ENCODE measurements at places on chromosomes 3 and 15.

DNA sequence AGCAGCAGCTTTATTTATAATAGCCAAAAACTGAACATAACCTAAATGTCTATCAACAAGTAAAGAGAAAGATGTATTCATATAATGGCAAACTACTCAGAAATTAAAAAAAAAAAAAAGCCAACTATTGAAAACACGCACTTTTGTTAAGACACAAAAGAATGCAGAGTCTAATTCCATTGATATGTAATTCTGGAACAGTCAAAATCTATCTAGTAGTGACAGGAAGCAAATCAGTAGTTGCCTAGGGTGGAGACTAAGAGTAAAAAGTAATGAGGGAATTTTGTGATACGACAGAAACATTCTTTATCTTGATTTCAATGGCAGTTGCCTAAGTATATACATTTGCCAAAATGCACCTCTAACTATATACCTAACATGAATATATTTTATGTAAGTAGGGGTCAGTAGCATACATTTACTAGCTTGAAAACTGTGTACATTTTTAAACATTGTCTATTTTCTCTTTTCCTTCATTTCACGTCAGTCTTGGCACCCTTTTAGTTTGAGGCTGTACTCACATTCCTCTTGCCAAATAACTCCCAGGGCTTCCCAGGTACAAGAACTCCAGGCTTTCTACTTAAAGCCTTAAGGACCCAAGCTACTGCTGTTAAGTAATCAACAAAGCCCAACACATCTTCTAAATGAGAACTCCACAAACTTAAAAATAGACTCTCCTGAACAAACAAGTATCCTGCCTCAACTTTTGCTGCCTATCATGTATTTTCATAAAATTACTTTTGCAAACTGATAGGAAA, 54.7 kb downstream of the ADAM10 start:
- DNase-seq = no peak

- no peak for DNase-seq
These were observed 8.3 kb upstream of the TMEM207 start for GRCh38 chr3:190458040-190458439.

GRCh38 chr3:28295898-28296490, 52.5 kb upstream of the ZCWPW2 start:
- DNase-seq = no peak

- DNase-seq = no peak
These were observed 64.4 kb upstream of the TPM1 start for GRCh38 chr15:62977952-62978811.

DNA sequence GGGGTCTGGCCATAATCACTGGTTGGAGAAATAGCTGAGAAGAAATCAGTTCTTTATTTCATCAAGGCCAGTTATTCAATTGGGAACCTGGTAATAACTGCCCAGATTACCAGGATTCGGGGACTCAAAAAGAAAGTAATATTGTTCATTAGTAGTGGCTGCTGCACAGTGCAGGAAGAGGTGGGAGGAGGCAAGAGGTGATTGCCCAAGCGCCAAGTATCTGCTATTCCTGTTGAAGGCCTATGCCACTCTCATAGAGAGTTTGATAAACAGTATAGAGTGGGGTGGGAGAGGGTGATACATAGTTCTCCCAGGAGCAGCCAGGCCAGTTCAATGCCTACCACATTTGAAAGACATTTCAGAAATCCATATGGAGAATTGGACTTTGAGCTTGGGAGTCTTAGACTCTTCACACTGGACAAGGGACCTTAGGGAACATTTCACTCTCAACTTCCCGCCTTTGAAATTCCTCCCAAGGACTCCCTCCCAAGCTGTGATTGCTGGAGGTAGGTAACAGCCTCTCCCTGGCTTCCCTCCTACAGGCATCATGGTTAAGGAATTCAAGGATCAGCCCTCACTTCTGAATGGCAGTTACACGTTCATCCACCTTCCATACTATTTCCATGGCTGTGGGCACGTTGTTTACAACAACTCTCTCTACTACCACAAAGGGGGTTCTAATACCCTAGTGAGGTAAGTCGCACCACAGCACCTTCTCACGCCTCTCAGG, 59.8 kb downstream of the GLDN start:
- no peak for DNase-seq

GRCh38 chr3:189771842-189772450, 140.8 kb downstream of the TP63 start:
- no peak for DNase-seq

- DNase-seq = no peak
These were observed 55.5 kb upstream of the MBNL1 start for GRCh38 chr3:152213203-152213602.

DNA sequence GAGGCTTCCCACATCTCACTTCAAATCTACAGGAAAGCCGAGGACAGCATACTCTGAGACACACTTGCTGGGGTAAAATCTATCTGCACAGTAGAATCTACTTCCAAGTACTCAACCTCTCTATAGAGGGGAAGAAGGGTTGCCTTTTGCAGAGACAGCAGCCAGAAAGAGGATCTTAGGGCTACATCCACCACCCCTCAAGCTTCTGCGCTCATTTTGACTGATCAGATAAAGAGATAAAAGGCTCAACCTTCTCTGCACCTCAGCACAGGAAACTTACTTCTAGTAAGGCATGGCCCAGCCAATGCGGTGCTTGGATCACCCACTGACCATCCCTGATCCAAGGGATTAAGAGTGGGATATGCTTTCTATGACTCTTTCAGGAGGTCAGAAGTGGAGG, 6.9 kb upstream of the SLC9A9 start:
- peak; percentile 21 for DNase-seq

- no peak for DNase-seq
These were observed 84.7 kb downstream of the OPA1 start for GRCh38 chr3:193677734-193678133.

- DNase-seq = no peak
These were observed 37.1 kb downstream of the ZIC4 start for GRCh38 chr3:147369231-147369630.

- no peak for DNase-seq
These were observed 337.8 kb upstream of the ROPN1 start for GRCh38 chr3:124329723-124330122.

DNA sequence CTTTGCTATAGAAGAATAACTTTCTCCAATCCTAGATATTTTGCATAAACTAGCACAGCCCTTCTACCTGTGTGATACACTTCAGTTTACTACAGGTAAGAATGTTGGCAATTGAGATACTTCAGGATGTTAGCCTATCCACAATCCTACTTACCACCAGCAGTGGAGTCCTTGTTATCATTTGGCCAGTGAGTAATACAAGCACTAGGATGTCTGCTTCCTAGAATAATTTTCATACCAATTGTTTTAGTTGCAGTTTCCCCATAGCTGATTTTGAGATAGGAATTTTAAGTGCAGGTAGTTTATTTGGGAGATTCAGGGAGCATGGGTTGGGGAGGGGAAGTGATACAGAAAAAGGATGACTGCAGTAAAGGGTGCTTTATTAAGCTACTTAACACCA, 147.2 kb downstream of the EPHA6 start:
- DNase-seq = no peak

DNA sequence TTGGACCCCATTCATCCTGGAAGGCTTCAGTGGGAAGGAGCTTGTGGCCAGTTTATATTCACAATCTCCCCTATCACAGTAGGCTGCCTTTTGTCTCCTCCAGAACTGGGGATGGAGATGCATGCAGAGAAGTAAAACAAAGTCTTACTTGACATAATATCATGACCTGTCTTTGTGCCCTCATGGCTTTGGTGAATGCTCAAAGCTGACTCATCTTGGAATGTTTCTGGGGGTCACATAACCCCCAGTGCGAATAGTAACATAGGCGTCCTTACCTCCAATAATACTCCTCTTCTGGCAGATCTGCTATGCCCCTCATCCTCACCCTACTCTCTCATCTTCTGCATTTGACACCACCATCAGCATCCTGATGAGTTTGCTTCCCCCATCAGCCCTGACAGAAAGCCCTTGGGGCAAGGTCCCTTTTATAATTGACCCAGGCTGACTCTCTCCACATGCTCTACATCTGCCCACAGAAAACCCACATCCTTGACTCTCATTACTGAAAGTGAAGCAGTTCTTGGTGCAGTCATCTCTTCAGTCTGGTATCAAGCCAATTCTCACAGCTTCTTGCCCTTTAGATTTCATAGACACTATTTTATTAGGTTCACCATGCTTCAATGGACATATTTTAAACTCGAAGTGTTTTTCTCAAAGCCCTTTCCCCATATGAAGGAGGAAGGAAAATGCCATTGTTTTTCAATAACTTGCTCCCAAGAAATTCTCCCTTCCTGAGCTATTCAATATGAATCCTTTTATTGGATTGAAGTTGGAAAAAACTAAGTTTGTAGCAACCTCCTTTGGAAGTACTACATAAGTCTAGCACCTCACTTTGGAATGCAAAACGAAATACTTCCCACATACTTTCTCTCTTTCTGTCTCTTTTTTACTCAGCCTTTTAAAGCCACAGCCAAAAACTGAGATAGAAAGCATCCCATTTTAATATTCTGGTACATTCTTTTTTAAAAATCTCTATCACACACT, 36.6 kb downstream of the OSTN start:
- DNase-seq = no peak

DNA sequence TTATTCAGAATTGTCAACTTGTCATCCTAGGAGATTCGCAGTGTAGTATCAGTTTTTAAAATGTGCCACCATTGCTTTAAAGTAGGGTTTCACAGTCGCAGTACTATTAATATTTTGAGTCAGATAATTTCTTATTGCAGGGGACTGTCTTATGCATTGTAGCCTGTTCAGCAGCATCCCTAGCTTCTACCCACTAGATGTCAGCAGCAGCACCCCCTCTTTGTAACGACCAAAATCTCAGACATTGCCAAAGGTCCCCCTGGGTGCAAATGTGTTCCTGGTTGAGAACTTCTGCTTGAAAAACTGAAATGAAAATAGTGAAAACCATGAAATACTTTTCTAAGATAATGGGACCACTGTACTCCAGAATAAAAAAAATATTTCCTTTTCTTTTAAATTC, 474.8 kb downstream of the CNTN3 start:
- no peak for DNase-seq

- peak; percentile 21 for DNase-seq
These were observed 884 bp upstream of the KNL1 start for GRCh38 chr15:40593165-40593564.

DNA sequence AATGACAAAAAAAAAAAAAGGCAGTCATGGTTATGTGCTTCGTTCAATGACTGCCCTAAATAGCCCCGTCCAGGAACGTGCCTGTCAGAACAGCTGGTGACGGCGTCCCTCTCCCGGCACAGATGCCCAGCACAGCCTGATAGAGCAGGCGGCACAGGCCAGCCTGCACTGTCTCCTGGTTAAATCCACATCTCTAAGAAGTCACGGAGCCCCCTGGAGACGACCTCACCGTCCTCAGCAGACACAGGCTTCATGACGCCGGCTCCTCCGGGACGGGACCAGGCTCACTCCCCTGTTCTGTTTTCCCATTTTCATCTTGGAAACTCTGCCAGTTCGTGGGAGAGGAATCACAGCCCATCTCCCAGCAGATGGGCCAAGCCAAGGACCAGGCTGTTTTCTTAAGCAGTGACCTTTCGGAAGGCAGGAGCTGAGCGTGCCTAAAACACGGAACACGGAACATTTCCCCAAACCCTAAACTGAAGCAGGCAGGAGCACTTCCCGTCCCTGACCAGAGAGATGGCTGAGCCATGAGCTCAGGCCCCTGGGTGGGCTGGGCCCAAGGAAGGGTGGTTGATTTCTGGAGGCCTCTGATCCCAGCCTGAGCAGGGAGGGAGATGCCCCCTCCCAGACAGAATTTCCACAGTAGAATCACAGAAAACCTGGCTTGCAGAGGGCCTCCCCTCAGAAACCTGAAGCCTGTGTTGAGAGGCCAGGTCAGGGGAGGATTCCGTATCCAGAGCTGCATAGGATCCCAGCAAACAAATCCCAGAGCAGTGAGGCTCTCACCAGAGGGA, 35.9 kb downstream of the ADCY5 start:
- no peak for DNase-seq

GRCh38 chr15:56948000-56948763, 29.7 kb downstream of the TCF12 start:
- DNase-seq = no peak

GRCh38 chr3:74041068-74041675, 416.4 kb upstream of the PDZRN3 start:
- no peak for DNase-seq
